Activated naive CD8-positive, alpha-beta T cell treated with anti-CD3 and anti-CD28 coated beads for 36 hours (primary cell): ENCODE measurements at places on chromosomes 12 and 14.

GRCh38 chr14:103542605-103543088 lies 13.7 kb downstream of the TRMT61A start:
- no peak for DNase-seq
- peaks cover 5% of the 10 kb centered on the region for H3K27me3 ChIP-seq
- H3K36me3 ChIP-seq, result no peaks in the 10 kb centered on the region

DNA sequence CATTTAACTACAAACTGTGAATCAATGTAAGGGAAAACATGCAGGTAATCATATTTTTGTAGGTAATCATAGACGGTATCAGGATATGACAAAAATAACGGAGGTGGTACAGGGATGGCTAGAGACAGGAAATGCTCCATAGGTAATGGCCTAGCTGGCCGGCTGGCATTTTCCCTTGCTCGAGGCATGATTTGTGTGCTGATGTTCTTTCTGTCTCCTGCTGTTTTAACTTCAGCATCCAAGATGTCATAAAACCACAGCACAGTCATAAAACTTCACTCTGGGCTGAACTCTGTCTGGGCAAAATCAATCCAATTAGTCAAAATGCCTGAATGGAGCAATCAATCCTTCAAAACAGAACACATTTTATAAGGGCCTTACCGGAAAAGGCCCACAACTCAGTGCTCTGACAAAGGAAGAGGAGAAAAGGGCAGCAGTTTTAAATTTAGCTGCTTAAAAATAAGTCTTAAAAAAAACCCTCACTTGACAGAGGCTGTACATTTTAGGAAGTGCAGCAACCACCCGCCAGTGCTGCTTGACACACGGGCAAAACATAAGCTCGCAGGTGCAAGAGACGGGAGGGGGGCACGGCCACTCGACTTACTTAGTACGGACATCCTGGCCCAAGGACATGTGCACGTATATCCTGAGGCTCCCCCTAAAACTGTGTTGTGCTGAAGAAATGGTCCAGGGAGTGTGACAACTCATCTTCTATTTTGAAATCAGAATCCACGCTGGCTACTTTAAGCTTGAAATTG lies 40.5 kb upstream of the GPR68 start:
- no peak for DNase-seq
- peak overlapping the region; percentile 55 for H3K27ac ChIP-seq
- peaks cover 45% of the 10 kb centered on the region for H3K36me3 ChIP-seq
- H3K4me3 ChIP-seq, result no peak overlapping the region

DNA sequence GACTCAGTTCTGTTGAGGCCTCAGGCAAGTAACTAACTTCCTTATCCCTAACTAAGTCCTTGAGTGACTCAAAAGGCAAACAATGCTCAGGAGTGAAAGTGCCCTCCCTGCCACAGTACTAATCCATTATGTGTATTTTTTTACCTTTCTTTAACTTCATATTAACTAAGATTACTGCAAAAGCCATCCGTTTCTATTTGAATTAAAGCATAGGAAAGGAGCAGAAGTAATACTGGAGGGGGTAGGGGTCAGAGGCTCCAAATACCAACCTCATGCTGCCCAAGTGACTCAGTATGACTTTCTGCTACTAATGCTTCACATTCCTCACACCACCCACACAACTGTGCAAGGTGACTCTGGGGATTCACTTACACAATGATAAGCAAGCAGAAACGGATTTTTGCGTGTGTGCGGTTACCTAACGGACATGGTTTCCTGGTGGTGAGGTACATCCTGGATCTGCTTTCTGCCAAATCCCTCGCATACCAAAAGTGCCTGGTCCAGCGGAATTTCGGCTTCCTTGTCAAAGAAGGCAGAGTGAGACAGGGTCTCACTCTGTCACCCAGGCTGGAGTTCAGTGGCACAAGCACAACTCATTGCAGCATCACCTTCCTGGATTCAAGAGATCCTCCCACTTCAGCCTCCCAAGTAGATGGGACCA lies 25.1 kb downstream of the MOK start:
- no peak overlapping the region for H3K27ac ChIP-seq
- DNase-seq, result no peak
- no peaks in the 10 kb centered on the region for H3K4me1 ChIP-seq
- no peaks in the 10 kb centered on the region for H3K27me3 ChIP-seq
- no peak overlapping the region for H3K4me3 ChIP-seq
- H3K36me3 ChIP-seq, result no peaks in the 10 kb centered on the region

DNA sequence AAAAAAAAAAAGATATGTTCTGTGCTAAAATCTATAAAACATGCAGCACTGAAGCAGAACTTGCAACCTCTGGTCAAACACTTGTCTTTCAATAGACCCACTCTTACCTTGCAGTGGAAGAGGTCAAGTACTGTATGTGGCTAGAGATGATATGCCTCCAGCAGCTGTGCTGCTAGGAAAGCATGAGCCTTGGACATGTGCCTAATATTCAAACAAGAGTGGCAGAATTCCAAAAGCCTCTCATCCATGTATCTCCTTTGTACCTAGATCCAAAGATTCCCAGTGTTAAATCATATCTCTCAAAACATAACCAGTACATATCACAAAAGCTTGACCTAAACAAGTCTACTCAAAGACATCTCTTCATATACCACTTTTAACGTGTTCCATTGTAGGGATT lies 105.0 kb upstream of the CPNE8 start:
- H3K27me3 ChIP-seq, result no peaks in the 10 kb centered on the region
- no peaks in the 10 kb centered on the region for H3K4me1 ChIP-seq
- H3K36me3 ChIP-seq, result no peaks in the 10 kb centered on the region
- H3K4me3 ChIP-seq, result no peak overlapping the region
- H3K27ac ChIP-seq, result no peak overlapping the region
- DNase-seq, result no peak

DNA sequence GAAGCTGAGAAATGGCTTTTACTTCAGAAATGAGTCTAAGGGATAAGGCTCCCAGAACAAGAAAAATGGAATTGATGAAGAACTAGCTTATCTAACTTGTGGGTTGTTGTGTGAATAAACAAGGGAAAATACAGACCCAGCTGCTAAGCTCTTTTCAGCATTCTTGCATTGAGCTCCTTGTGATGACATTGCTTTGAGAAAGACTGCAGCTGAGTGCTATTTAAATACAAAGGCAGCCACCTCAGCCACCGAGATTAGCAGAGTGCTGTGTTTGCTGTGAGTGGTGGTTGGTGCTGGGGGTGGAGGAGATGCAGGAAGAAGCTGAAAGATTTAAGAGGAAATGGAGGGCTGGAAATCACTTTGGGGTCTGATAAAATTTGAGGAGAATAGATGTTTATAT lies 396.0 kb upstream of the PRICKLE1 start:
- H3K4me3 ChIP-seq, result no peak overlapping the region
- no peak for DNase-seq
- no peaks in the 10 kb centered on the region for H3K36me3 ChIP-seq

DNA sequence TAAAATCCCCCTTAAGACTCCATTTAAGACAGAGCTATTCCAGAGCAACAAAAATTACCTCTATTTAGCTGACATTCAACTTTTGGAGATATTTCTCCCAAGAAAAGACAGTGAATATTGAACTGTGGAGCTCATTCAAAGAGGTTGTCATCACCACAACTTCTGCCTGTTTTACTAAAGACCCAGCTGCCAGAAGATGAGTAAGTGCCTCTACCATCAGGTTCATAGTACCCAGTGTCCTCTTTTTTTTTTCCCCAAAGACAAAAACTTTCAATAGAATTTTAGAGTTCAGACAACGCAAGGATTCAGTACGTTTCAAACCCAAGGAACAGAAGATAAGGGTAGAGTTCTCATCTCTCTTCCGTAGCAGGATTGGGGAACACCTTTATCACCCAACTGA lies 461.3 kb downstream of the BCAT1 start:
- H3K4me3 ChIP-seq, result no peak overlapping the region
- H3K36me3 ChIP-seq, result no peaks in the 10 kb centered on the region
- H3K4me1 ChIP-seq, result no peaks in the 10 kb centered on the region
- no peak for DNase-seq
- H3K27me3 ChIP-seq, result no peaks in the 10 kb centered on the region
- no peak overlapping the region for H3K27ac ChIP-seq

GRCh38 chr14:95953111-95953724 lies 76.6 kb downstream of the TUNAR start:
- H3K27me3 ChIP-seq, result peaks cover 16% of the 10 kb centered on the region
- H3K4me3 ChIP-seq, result no peak overlapping the region
- no peak overlapping the region for H3K27ac ChIP-seq
- H3K4me1 ChIP-seq, result no peaks in the 10 kb centered on the region

DNA sequence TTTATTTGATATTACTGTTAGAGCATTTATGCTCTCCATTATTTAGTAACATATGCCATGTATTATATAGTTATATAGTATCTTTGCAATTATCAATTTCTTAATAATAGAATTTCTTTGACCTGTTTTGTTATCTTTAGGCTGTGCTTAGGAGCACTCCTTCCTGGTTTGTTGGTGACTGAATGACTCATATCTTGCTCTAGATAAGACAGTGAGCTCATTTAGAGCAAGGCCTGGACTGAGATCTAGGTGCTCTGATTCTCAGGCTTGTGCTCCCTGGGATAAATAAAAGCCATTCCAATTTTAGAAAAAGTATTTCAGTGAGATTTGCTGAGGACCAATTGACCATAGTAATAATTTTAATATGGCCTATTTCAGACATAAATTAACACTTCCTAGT lies 951.2 kb downstream of the FLRT2 start:
- no peak for DNase-seq
- no peak overlapping the region for H3K4me3 ChIP-seq
- H3K36me3 ChIP-seq, result no peaks in the 10 kb centered on the region
- H3K27ac ChIP-seq, result no peak overlapping the region
- H3K27me3 ChIP-seq, result no peaks in the 10 kb centered on the region

DNA sequence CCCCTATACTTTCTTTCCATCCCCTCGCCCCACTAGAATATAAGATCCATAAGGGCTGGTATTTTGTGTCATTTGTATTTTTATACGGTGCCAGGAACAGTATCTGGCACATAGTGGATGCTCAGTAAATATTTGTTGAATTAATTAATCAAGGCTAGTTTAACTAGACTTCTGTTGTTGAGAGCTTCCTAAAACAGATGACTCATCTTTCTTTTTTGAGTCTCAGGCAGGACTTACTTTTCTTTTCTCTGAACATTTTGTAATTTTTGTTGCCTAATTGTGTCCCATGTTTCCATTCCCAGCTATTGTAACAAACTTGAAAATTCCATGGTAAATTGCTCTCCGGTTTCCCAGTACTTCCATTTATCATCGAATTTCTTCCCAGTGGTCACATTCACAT lies 16.7 kb downstream of the STK38L start:
- DNase-seq, result no peak
- H3K27ac ChIP-seq, result no peak overlapping the region
- no peak overlapping the region for H3K4me3 ChIP-seq

GRCh38 chr14:68854421-68854820 lies 61.6 kb upstream of the ZFP36L1 start:
- no peak overlapping the region for H3K27ac ChIP-seq
- H3K4me1 ChIP-seq, result no peaks in the 10 kb centered on the region
- no peak overlapping the region for H3K4me3 ChIP-seq
- H3K27me3 ChIP-seq, result no peaks in the 10 kb centered on the region
- no peak for DNase-seq

DNA sequence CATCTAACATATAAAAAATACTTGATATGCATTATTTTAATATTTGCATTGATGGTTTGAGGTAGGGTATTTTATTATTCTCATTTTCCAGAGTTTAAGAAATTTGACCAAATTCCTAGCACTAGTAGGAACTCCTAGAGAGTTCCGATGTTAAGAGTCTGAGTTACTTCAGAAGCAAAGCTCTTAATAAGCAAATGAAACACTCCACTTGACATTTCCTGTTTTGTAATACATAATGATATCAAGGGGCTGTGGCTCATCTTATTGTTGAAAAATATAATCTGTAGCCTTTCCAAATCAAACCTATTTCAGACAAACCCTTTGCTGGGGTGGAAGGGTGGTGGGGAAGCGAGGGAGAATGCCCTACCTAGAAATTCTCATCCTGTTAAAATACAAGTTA lies 355.5 kb downstream of the DIO2 start:
- no peak overlapping the region for H3K4me3 ChIP-seq
- no peaks in the 10 kb centered on the region for H3K36me3 ChIP-seq
- no peaks in the 10 kb centered on the region for H3K4me1 ChIP-seq
- DNase-seq, result no peak
- no peaks in the 10 kb centered on the region for H3K27me3 ChIP-seq
- no peak overlapping the region for H3K27ac ChIP-seq

GRCh38 chr14:33357225-33358010 lies 418.7 kb downstream of the NPAS3 start:
- no peak overlapping the region for H3K4me3 ChIP-seq
- DNase-seq, result no peak
- no peaks in the 10 kb centered on the region for H3K36me3 ChIP-seq
- H3K27ac ChIP-seq, result no peak overlapping the region
- no peaks in the 10 kb centered on the region for H3K4me1 ChIP-seq

- H3K4me3 ChIP-seq, result no peak overlapping the region
- H3K27me3 ChIP-seq, result no peaks in the 10 kb centered on the region
- no peak overlapping the region for H3K27ac ChIP-seq
- DNase-seq, result no peak
Measured at GRCh38 chr14:61558271-61558670, 137.0 kb upstream of the HIF1A start.

DNA sequence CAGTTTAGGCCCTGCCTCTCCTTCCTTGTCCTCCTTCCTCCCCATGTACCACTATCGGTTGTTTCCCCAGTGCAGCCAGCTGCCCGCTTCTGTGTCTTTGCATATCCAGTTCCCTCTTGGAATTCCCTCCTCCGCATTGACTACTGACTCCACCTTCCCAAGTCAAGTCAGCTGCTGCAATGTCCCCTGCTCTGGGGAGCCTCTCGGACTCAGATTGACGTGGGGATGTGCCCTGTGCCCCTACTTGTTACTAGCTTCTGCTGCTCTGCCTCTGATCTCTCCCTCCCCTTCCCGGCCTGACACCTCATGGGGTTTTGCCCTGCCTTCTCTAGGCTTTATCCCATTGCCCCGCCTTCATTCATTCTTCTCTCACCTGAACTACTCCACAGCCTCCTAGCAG lies 2.1 kb upstream of the CD9 start:
- no peak for DNase-seq
- H3K27me3 ChIP-seq, result peaks cover 16% of the 10 kb centered on the region
- H3K36me3 ChIP-seq, result no peaks in the 10 kb centered on the region
- no peak overlapping the region for H3K27ac ChIP-seq

DNA sequence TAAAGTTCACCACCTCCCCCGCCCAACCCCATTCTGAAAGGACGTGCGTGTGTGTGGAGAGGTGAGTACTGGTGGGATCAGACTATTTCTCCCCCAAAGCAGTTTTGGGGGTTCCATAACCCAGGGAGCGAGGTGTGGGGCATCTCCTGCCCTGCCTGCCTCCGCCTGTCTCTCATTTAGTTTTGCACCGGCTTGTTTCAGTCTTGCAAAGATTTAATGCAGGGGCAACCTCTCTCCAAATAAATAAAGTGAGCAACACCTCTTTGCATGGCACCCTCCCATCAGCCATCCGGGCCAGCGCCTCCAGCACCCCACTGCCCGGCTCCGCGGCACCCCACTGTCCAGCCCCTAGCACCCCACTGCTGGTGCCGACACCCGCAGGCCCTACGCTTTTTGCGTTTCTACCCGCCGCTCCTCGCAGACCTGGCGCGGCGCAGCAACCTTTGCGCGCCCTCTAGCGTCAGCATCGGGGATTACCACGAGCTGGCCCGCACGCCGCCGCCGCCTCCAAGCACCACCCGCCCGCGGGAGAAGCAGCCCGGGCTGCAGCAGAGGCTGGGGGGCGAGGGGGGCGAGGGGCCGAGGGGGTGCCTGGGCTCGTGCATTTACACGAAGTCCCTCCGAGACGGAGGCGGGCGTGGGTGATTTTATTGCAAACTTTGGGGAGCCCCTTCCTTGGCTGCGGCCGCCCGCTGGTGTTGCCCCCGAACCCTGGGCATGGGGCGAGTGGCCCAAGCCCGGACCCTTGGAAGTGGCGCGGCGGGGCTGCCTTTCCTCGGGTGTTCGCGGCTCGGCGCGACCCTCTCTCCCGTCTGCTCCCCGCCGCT lies 55.8 kb upstream of the VRK1 start:
- H3K27ac ChIP-seq, result no peak overlapping the region
- DNase-seq, result peak; percentile 75
- H3K27me3 ChIP-seq, result peaks cover 74% of the 10 kb centered on the region
- no peaks in the 10 kb centered on the region for H3K36me3 ChIP-seq
- peak overlapping the region; percentile 62 for H3K4me3 ChIP-seq
- peaks cover 6% of the 10 kb centered on the region for H3K4me1 ChIP-seq
